NCI-H2171 (cell line): ENCODE measurements at places on chromosomes 4 and X.
A peak's percentile ranks its signal among the peaks of the same experiment; 100 is the strongest.

DNA sequence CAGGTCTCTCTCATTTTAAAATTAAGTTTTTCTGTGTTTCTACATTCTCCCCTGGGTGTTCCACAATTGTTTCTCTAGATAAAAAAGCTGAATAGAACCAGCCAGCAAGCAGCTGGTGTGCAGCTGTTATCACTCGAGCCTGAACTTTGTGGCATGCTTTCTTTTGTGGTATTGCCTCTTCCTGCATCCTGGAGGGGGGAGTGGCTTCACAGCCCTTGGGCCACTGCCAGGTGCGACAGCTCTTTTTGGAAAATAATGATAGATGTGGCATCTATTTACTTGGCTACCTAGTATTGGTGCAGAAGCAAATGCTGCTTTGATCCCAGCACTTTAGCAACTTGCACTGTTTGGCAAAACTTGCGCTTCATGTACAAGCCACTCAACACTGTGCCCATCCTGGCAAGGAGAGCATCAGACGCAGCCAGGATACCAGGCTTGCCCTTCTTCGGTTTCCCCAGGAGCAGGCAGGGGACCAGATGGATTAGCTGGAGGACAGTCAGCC, 69.4 kb downstream of the HMGB2 start:
- DNase-seq, result peak; percentile 62

DNA sequence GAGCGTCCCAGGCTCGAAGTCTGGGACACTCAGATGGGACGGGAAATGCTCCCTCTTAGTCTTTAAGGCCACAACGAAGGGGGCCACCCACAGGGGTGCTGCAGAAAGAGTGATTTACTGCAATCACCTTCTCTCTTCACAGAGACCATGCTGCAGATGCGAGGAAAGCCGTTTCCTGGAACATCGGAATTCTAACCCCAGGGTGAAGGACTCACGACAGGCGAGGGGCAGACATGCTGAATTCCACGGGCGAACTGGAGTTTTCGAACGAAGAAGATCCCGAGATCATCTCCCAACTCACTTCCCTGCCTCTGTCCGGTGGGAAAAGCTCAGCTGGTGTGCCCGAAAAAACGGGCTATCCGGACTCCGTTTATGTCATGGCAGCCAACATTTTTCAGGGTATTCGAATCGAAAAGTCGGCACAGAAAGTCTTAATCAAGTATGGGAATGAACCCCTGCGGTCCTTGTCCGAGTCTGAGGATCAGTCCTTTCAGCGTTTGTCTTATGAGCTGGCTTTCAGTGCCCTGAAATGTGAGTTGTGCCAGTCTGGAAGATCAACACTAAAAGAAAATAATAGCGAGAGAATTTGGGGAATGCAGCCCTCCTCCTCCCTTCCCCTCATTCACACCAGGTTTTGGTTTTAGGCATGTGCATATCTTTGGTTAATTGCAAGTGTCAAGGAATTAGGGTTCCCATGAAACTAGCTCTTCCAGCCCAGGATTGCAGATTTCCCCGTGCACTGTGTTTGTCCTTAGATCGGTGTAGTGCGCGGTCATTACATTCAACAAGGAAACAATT, 905 bp downstream of the NSUN7 start:
- no peak for DNase-seq

DNA sequence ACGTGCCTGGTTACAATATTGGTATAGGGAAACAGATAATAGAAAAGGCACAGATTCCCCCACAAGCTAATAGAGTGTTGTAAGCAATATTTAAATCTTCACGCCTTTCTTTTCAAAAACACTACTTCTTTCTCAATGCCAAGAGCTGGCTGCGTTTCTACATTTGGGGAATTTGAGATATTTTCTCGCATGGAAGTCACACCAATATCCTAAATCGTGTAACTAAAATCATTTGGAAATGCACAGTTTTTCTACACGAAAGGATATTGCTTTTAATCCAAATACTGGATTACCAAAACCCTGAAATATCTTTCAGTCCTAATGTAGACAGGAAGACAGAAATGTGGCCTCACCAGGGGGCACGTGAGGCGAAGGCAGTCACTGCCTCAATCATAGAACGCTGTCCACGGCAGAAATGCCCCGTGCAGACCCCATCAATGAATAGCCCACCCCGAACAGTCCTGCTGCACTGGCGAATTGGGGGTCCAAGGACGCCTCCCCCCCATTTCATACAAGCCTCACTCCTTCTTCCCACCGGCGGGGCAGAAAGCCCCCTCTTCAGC, 106.6 kb downstream of the NSUN7 start:
- DNase-seq, result no peak

GRCh38 chr4:6465955-6466354, 6.5 kb downstream of the PPP2R2C start:
- no peak for DNase-seq

- no peak for DNase-seq
Observed at GRCh38 chr4:160251522-160252170, 1148.8 kb downstream of the RAPGEF2 start.

- DNase-seq, result no peak
Observed at GRCh38 chr4:173525118-173526011, 4.7 kb downstream of the HAND2 start.

GRCh38 chr4:74475091-74475800, 30.3 kb downstream of the AREG start:
- no peak for DNase-seq

- DNase-seq, result no peak
Observed at GRCh38 chr4:104447294-104447693, 47.4 kb downstream of the CXXC4 start.
